ENCODE measurements at places on chromosomes 7 and 10.

DNA sequence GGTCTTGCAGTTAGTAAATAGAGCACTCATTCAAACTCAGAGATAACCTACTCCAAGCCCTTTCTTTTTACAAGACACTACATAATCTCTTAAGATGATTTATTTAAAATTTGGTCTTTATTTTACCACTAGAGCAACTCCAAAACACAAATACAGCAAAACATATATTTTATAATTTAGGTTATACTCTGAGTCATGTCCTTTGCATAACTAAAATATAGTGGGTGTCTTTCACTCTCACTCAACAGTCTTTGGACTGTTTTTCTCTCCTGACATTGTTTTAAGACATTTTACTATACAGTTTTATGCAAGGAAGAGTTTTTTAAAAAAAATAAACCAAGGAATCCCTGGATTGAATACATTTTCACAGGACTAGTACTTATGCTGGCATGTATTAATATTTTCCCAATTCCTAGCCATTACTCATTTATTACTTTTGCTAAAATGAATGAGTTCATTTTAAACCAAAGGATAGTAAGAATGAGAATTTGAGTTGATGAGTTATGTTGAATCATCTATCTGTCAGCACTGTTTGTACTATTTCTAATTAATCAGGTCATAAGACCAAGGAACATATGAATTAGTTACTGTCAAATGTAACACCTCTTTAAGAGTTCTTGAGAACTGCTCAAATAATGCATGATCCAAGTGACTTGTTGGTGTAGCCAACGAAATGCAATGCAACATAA, 303.1 kb upstream of the FZD1 start:
- DNase-seq = no peak

DNA sequence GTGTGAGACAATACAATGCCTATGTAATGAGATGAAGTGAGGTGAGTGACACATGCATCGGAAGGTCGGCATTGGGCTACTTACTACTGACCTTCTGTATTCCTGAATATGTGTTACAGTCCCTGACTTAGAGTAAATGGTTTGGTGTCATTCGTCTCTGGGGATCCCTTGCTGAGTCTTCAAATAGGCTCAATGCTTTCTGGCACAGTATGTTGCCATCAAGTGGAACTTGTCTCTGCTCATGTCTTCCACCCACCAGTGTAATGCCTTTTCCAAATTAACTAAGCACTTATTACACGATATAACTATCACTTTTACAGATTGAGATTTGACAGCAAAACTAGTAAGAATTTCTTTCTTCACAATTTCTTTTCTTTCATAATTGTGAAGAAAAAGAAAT, 10.9 kb downstream of the CUL2 start:
- no peak for DNase-seq

DNA sequence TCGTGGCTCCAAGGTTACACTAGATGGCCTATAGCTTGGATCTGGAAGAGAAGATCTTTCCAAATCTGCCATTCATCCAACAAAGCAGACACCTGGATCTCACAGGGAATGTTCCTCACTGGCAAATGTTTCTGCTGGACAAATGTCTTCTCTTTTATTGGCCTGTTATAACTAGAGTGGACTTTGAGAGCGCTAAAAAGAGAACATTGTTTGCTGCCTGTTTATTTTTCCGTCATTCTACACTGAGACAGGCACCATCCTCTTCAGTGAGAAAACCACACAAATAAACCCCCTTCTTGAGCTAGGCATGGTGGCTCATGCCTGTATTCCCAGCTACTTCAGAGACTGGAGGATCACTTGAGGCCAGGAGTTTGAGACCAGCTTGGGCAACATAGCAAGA, 206.9 kb downstream of the CREB5 start:
- DNase-seq = no peak

GRCh38 chr7:102302025-102302424, 15.4 kb downstream of the SH2B2 start:
- DNase-seq = no peak

DNA sequence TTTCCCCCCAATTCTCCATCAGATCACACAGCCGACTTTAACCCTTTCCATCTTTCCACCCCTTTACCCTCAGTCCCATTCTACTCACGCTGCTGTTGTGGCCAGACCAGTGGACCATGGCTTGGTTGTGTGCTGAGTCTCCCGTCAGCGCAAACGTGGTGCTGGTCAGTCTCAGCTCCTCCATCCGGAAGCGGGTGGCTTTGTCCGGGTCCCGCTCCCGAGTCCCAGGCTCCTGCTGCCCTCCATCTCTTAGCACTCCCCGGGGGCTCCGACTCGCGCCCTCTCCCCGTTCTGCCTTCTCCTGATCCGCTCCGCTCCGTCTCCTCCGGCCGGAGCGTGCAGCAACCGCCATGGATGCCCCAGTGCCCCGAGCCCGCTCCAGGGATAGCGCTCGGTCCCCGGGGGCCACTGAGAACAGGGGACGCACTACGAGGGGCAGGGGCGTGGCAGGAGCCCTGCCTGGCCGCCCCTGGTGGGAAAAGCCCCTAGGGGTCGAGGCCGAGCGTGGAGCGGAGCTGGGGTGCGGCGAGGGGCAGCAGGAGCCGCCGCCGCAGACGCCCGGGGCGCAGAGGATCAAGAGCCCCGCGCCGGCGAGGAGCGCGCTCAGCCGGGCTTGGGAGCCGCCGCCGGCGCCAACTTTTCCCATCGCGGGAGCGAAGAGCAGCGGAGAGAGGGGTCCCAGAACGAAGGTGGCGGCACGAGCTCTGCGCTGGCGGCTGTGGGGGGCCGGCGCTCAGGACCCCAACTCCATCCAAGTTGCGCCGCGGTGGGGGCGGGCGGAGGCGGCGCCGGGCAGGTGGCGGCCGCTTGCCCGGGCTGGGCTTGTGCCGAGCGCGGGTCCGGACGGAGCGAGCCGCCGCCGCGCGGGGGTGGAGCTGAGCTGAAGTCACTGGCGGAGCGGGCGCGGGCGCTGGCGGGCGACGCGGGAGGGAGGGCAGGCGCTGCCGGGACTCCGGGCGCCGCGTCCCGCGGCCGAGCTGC, at the start of gene SORCS1:
Gene SORCS1, minus strand, starts transcription at position 826 of the 981 bp plus-strand sequence.
- DNase-seq = no peak

DNA sequence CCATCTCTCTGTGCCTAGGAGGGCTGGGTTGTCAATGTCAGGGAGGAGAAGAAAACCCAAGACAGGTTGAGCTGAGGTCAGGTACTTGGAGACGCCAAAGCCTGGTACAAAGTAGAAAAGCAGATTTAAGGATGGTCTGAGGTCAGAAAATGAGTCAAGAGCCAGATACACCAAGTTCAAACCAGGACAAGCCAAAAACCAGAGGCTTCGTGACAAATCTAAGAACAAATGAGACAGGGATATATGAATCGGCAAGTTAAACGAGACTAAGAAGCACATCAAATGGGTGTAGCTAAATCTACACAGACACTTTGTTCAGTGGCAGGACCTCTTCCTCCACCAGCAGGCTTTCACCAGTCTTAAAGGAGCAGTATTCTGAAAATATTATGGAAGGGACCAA, 34.2 kb downstream of the C7orf33 start:
- no peak for DNase-seq

DNA sequence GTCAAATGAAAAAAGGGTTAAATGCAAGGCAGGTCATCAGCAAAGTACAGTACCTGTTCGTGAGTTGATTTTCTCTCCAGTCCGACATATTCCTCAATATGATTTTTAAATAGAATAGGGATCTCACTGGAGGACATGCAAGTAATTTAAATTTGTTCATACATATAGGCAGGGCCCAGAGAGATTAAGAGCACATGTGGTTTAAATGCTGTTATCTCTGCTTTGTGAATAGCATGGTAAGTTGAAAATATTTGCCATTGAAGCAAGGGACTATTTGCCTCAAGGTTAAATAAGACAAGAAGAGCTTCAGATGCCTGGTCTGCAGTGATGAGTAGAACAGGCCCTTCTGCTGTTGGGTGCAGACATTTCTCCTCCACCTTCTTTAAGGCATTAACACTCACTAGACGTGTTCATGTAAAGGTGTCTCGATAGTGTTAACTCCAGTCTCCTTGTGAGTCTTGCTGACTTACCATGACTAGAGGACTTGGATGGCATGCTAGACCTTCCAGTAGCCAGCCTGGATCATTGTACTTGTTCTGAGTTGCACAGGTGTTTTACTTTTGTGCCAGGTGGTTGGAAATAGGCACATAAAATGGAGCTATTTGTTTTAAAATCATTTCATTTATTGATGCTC, 15.6 kb upstream of the AKR1C3 start:
- no peak for DNase-seq

DNA sequence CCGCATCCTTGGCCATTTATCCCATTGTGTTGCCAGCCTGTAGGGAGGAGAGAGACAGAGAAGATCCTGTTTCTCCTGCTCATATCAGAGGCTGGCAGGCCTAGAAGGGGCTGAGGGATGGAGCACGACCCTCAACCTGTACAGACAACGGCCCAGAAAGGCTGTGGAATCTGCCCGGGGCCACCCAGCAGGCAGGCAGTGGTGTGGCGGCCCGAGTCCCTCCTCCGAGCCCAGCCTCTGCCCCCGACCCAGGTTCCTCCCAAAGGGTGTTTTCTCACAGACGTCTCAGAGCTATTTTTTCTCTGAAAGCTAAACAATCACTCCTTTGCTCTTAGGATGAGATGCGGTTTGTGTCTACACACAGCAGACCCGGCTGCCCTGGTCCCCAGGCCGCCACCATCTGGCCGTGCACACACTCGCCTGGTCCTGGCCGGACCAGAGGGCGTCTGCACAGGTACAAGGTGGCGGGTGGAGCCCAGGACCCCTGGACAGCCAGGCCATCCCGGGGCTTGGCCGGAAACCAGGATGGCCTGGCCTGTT, 69.3 kb downstream of the FOXL3 start:
- no peak for DNase-seq

- DNase-seq = no peak
Measured at GRCh38 chr10:129394518-129395328, 72.3 kb upstream of the MGMT start.

DNA sequence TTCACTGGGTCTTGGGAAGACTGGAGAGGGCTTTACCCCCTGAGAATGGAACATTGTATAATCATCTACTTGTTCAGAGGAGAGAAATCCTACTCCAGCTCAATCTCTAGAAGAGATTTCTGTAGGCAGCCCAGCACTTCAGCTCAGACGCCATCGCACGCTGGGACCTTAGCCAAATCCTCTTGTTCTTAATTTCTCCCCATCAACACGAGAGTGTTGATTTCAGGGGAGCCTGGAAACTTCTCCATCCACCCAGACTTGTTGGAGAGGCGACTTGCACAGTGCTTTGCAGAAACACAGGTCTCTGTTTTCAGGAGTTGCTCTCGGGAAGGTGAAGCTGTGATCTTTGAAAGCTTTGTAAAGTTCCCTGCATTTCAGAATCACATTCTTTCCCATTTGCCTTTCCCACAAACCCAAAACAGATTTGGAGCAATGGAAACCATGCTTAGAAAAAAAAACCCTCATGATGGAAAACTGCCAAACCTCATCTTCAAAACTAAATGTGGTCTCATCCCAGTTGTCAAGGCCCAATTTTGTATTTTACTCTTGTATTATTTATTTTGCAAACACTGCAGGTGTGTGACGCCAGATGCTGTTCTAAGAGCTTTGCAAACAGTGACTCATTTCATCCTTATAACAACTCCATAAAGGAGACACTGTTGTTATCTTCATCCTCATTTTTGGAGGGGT, 60.9 kb downstream of the CALML3 start:
- DNase-seq = no peak

- DNase-seq = no peak
Measured at GRCh38 chr10:97572214-97572989, at the start of gene ANKRD2. TSS of gene ANKRD2 (plus strand) at chr10:97572779. CDS start at chr10:97572789, 10 bp downstream.

- no peak for DNase-seq
Measured at GRCh38 chr10:116143673-116144222, 129.3 kb downstream of the GFRA1 start.

DNA sequence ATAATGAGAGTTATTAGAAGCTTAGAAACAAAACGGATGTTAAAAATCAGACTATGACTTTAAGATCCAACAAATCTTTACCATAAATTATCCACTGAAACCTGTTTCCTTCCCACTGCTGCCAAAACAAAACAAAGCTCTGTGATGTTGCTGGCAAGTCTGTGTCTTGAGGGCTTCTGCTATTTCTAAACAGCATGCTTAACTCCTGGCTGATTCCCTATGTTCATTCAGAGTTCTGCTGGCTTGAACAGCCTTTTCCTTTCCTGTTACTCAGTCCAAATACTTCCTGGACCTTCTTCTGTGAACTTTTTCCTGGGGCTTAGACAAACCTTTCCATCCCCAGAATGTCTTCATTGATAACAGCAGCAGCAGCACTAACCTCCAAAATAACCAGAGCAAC, 448.1 kb downstream of the SORCS1 start:
- DNase-seq = no peak

DNA sequence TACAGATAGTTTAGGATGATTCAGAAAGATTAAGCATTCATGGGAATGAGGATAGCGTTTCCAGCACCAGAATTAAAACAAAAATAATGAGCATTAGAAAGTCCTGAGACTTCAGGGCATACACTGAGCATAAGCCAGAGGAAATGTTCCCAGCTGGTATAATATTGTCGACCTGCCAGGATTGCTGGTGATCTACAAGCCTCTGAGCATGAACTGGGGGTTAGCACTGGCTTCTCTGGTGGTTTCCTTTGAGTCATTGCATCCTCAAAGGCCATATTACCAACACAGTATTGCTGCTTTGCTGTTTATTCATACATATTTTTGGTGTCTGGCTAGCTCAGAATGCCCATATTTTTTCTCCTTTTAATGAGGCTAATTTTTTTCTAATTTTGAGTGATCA, 10.7 kb upstream of the ATRNL1 start:
- DNase-seq = no peak

DNA sequence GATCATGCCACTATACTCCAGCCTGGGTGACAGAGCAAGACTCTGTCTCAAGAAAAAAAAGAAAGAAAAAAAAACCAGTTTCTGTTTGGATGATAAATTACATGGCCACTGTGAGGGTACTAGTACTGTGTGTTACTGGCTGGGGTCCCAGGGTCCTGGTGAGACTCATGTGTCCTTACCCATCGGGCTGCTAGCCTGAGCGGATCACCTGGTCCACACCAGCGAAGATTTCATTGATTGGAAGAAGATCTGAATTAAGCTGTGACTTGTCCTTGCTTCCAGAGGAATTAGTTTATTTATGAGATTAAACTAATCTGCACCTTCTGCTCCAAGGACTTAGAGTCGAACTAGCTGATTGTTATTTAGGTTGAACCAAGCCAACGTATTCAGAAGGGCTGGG, 40.0 kb upstream of the BAMBI start:
- DNase-seq = no peak

GRCh38 chr10:86083664-86084175, 282.9 kb downstream of the GRID1 start:
- no peak for DNase-seq

GRCh38 chr10:654647-654996, 34.8 kb downstream of the DIP2C start:
- DNase-seq = no peak

GRCh38 chr10:75355706-75356105, 45.9 kb downstream of the ZNF503 start:
- DNase-seq = no peak
